ENCODE measurements at places on chromosomes 4 and X.

DNA sequence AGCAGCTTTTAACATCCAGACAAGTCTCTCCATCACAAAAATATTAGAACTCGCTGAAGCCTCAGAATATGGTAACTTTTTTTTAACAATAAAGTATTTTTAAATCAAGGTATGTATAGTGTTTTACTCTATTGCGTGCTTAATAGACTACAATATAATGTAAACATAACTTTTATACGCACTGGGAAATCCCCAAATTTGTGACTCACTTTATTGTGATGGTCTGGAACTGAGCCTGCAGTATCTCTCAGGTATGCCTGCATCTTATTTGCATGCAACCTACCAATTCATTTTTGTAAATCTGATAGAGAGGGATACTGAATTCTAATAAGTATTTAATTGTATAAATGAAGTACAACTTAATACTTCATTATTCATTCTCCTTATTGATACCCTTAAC is 823.5 kb downstream of the ADGRL3 start:
- DNase-seq = no peak

GRCh38 chr4:151434183-151434860 is 25.3 kb downstream of the FHIP1A start:
- DNase-seq = no peak

DNA sequence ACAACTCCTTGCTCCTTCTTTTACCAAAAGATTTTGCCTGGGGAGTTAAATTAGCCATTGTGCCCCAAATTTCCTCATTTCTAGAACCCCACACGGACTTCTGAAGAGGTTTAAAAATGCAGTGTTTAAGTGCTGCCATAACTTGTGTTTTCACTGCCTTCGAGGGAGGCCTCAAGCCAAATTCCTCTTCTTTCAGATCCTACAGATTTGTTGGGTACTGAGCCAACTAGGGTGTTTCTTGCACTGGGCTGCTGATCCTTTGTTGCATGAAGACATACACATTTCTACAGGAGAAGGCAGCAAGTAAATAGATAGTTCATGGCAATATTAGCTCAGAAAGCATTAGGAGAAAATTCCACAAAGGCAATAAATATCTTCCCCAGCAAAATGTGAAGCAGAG is 43.8 kb downstream of the GLRA2 start:
- DNase-seq = no peak

GRCh38 chrX:63961964-63962363 is 176.9 kb upstream of the ARHGEF9 start:
- no peak for DNase-seq

GRCh38 chr4:124705393-124705792 is 7.1 kb downstream of the ANKRD50 start:
- no peak for DNase-seq

- DNase-seq = no peak
Observed at GRCh38 chrX:94400488-94400887, 726.5 kb downstream of the FAM133A start.

- DNase-seq = no peak
Observed at GRCh38 chr4:27412613-27413012, 552.0 kb downstream of the STIM2 start.

- DNase-seq = no peak
Observed at GRCh38 chrX:71453056-71453455, 79.8 kb upstream of the OGT start.
